ENCODE measurements at places on chromosomes 5 and 9. TPM values are rescaled to one million over a fixed set of nuclear protein-coding genes. Genes with fewer than 3 reads are reported as not detected.
A peak's percentile ranks its signal among the peaks of the same experiment; 100 is the strongest.

Gene PAM
- total RNA-seq = 45.8 TPM

Gene FBLL1
- not detected for total RNA-seq

Gene CEP72
- 24.2 TPM for total RNA-seq

Gene SUSD3
- total RNA-seq = 69.6 TPM

Gene GPR21
- 0.58 TPM for total RNA-seq

Gene HSPB3
- total RNA-seq = not detected

Gene PHF2
- 25.5 TPM for total RNA-seq

Gene FBP2
- not detected for total RNA-seq

Gene PCDHGB4
- not detected for total RNA-seq

Gene TAF11L10
- total RNA-seq = not detected

Gene KIF4B
- not detected for total RNA-seq

Gene RASEF
- not detected for total RNA-seq

Gene POMT1
- 53.8 TPM for total RNA-seq

Gene FOXD4
- 0.13 TPM for total RNA-seq

Gene FGD3
- total RNA-seq = 104 TPM

Gene PCDHB12
- not detected for total RNA-seq

DNA sequence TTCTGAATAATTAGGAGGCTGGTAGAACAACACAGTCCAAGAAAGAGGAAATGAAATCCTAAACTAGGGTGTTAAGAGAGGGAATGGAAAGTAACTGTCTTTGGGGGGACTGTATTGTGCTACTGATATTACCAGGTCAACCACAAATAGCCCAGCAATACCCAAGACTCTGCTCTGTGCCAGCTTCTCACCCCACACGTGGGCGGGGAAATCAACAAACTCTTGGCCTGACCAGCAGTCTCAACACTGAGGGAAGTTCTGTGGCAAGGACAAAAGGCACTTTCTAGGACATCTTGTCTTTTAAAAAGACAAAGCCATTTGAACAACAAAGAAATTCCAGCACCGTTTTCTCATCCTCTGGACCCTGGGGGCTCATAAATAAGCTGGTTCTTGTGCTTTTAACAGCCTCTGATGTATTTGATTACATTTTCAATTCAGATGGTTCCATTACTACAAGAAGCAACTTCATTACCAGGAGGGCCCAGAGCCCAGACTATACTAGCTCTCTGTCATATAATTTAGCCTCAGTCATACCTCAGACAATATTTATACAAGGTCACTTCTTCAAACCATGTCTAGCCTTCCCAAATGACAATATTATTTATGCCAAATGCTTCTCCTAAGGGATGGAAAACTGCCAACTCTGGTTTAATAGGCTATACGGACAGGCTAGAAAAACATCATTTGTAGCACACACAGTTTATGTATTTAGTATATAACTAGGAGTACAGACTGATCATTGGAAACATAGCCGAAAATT, 297.8 kb downstream of the CWC27 start:
- DNase-seq = no peak

GRCh38 chr5:38692781-38693527, 136.5 kb upstream of the LIFR start:
- no peak for DNase-seq

DNA sequence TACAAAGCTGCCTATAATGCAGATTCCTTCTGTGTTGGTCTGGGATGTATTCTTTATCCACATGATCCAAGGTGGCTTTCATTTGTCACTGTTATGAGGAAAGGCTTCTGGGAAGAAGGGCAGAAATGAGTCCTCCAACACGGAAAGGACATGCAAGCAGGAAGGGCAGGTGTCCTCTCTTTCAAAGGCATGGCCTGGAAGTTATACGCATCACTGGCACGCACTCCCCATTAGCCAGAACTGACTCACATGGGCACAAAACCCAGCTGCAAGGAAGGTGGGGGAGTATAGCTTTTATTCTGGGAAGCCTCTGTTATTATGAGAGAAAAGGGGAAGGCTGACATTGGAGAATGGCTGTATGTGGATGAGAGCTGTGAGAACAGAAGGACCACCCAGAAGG, 141.3 kb upstream of the ZNF618 start:
- DNase-seq = no peak

DNA sequence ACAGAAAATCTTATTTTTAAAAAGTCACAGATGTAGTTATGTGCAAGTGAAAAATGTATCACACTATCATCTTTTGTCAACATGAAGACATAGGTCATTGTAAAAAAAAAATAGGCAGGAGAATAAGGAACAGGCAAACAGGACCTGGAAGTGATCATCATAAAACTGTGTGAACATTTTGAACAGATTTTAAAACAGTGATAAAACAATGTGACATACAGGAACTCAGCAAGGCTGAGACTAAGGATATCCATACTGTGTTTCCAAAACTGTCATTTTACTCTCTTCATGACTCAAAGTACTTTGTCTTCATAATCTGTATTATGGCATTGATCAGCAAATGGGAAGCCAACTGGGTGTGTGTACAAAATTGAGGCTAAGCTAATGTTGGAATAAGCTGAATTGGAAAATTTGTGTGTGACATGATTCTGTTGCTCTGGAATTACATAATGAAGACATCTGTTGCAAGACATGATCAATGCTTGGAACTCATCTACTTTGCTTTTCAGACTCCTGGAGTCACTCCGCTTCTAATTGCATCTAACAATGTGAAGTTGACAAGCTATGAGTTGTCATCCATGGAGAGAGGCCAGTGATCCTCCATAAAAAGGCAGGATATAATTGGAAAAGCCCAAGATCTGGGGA, 978.7 kb upstream of the NUDT12 start:
- DNase-seq = no peak

GRCh38 chr5:179763215-179763945, 30.4 kb upstream of the LTC4S start:
- DNase-seq = peak; percentile 54

- peak; percentile 75 for DNase-seq
Measured at GRCh38 chr9:87713278-87713987, 12.5 kb upstream of the CTSL start.

- peak; percentile 20 for DNase-seq
Measured at GRCh38 chr5:157166214-157167213, at the start of gene GARIN3. TSS of gene GARIN3 (minus strand) at chr5:157166264. CDS start at chr5:157166168, 96 bp downstream.

DNA sequence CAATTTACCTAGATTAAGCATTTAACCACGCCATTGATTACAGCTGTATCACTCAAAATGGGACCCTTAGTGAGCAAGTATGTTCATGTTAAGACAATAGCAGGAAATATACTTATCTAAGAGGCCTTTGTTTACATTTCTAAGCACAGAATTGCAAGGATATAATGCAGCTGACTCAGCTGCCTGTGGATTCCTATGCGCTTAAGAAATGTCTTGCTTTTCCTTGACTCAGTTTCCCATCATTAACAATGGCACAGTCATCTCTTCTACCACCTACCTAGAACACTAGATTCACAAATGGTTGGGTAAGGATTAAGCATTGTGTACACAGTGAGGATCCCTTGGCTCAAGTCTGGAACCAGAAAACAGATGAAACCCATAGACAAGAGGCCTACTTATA, 163.8 kb downstream of the TSSK1B start:
- no peak for DNase-seq

DNA sequence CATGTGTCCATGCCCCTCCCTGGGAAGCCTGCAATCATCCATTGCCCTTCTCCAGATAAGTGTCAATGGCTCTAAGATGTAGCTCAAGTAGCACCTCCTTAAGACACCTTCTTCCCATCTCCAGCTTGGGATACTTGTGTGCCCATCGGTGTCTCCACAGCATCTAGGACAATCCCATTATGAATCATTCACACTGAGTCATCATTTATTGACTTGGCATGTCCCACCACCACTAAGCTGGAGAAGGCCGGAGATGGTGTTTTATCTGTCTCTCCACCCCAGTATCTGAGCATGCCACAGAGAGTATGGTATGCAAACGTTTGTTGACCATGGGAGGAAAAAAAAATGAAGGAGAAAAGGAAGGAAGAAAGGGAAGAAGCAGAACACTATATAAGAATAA, 342.2 kb downstream of the TRIM32 start:
- no peak for DNase-seq

- DNase-seq = no peak
Measured at GRCh38 chr9:87891754-87892153, 9.1 kb downstream of the SPATA31E1 start.

- DNase-seq = no peak
Measured at GRCh38 chr5:73899055-73899454, 273.1 kb downstream of the ARHGEF28 start.

DNA sequence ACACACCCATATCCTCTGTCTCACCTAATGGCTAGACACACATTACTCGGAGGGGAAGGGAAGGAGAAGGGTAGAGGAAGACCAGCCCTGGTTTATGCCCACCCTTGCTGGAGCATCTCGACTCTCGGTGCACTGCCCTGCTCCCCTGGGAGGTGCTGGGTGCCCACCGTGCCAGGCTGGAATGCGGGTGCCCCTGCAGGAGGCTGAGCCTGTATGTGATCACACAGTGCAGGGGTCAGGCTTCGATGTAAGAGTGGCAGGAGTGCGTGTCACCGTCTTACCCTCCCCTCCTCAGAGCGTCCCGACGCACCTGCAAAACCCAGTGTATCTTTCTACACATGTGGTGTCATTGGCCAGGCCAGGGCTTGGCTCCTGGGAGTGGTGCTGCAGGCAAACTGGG, 7.3 kb upstream of the ACOT12 start:
- no peak for DNase-seq

- no peak for DNase-seq
Measured at GRCh38 chr5:135255461-135256178, 143.4 kb downstream of the MACROH2A1 start.

- no peak for DNase-seq
Measured at GRCh38 chr5:105033637-105034400, 1471.2 kb upstream of the NUDT12 start.

- DNase-seq = no peak
Measured at GRCh38 chr5:50853151-50853550, 186.7 kb downstream of the PARP8 start.

- no peak for DNase-seq
Measured at GRCh38 chr9:15222313-15222712, 84.7 kb downstream of the TTC39B start.

- no peak for DNase-seq
Measured at GRCh38 chr9:127229691-127230417, 34.7 kb upstream of the GARNL3 start.

- DNase-seq = no peak
Measured at GRCh38 chr5:165775111-165775510, 2269.7 kb downstream of the MAT2B start.

DNA sequence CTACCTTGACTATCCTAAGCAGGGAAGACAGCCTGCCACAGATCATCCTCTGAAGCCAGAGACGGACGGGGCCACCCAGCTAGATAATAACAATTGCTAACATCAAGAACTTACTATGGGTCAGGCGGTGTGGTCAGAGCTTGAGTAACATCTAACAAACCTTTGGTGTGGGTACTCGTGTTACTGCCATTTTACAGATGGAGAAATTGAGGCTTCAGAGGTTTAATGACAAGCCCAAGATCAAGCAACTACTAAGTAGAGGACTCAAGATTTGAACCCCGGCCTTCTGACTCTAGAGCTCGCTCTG, 16.7 kb upstream of the ARSI start:
- no peak for DNase-seq

DNA sequence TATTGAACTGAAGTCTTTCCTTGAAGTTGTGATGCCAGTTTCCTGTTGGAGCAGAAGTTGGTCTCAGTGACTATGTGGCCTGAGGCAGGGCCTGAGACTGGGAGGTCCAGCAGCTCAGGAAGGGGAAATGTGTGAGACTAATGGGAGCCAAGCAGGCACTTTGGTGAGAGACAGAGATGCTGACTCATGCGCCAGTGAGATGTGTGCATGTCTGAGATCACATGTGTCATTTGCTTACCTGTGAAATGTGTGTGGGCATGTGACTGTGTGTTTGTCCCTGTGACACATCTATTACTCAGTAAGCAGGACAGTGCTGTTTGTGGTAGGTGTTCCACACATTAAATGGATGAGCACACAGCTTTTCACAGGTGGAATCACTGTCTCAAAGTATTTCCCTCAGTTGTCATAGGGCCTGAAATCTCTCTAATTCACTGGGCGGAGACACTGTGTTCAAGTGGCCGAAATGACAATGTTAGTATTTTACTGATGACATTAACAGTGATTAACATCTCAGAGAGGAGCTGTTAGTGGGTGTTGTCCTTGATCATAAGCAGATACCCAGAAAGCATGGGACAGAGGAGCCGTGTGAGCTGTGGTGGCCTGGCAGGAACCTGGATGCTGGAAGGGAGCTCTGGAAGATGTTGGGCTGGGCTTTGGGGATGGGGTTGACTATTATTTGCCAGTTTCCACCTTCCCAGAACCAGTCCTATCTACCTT, 7.4 kb downstream of the NPR2 start:
- peak; percentile 36 for DNase-seq

DNA sequence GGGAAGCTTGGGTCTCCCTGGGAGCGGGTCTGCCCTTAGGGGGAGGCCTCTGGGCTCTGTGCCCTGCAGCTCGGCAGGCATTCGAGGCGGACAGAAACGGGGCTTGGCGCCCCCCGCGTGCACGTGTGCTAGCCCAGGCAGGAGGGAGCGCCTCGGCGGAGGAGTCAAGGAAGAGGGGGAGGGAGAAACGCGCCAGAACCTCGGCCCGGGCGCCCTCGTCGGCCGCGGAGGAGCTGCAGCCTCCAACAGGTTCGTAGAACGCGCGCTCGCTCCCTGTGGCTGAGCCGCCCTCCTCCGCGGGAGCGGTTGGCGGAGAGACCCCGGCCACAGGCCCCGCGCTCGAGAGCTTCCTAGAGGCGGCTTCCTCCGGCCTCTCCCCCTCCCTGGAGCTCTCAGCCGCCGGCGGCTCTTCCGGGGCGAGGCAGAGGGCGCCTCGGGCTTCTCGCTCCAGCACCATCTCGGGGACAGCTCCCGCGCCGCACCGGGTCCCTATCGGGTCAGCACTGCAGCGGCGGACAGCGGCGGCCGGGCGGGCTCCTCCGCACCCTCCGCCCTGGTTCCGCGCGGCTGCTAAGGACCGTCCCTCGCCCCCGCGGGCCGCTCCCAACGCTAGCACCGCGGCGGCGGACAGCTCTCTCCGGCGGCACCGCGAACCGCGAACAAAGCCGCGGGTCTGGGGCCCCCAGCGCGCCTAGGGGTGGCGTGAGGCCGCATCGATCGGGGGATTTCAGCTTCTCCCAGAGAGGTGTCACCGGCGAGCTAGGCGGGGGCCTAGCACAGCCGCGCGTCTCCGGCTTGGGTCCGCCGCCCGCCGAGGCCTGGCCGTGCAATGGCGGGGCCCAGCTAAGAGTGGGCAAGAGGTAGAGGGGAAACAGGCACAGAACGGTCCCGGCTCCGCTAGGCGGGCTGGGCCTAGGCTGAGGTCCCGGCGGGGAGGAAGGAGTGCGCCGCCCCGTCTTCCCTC, 74.6 kb upstream of the CPLX2 start:
- DNase-seq = peak; percentile 82

- DNase-seq = no peak
Measured at GRCh38 chr5:65790371-65791163, 68.6 kb downstream of the NLN start.

GRCh38 chr9:27125030-27125429, 16.0 kb downstream of the TEK start:
- no peak for DNase-seq

GRCh38 chr5:91867799-91868198, 484.7 kb upstream of the ARRDC3 start:
- no peak for DNase-seq

DNA sequence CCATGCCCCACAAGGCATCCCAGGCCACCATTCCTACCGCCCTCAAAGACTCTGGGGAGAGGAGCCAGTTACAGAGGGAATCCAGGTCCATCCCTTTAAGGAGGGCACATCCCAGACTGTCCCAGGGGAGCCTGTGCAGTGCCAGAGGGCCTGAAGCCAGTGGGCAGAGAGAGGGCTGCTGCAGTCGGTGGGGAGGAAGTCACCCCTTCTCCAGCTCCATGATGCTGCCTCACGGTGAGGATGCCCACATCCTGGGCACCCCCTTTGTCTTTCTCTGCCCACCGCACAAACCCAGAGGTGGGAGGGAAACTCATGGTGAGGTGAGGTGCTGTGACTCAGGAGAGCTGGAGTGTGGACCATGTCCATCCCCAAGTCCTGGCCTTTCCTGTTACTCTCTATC, 26.2 kb upstream of the ANKRD33B start:
- DNase-seq = no peak
